ENCODE measurements at places on chromosomes 13 and 19.

GRCh38 chr13:43368003-43368402 is 344.6 kb downstream of the DNAJC15 start:
- DNase-seq = peak; percentile 36

DNA sequence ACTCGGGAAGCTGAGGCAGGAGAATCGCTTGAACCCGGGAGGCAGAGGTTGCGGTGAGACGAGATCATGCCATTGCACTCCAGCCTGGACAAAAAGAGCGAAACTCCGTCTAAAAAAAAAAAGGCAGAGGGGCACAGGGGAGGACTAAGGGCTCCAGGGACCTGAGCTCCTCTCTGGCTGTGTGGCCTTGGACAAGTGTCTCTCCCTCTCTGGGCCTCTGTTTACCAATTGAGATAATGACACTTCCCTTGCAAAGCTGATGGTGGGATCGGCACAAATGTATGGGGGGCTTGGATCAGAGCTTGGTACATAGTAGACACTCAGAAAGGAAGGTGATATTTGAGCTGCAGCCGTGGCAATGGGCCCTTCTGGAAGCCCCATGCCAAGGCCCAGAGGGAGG is 11.4 kb upstream of the SPACA4 start:
- DNase-seq = no peak

- no peak for DNase-seq
These were observed 442.6 kb upstream of the ZNF507 start for GRCh38 chr19:31902821-31903220.

- no peak for DNase-seq
These were observed 10.7 kb downstream of the EPSTI1 start for GRCh38 chr13:42981317-42981716.

- DNase-seq = peak; percentile 92
These were observed 5.0 kb downstream of the RNF113B start for GRCh38 chr13:98171900-98172589.

GRCh38 chr19:45767410-45767880 is 1.6 kb downstream of the SIX5 start:
- peak; percentile 92 for DNase-seq

- no peak for DNase-seq
These were observed 165.4 kb downstream of the SUCLA2 start for GRCh38 chr13:47835470-47836228.

- no peak for DNase-seq
These were observed 22.6 kb downstream of the SUGP1 start for GRCh38 chr19:19297759-19298158.

- no peak for DNase-seq
These were observed 87.3 kb upstream of the ABCC4 start for GRCh38 chr13:95388420-95389079.

DNA sequence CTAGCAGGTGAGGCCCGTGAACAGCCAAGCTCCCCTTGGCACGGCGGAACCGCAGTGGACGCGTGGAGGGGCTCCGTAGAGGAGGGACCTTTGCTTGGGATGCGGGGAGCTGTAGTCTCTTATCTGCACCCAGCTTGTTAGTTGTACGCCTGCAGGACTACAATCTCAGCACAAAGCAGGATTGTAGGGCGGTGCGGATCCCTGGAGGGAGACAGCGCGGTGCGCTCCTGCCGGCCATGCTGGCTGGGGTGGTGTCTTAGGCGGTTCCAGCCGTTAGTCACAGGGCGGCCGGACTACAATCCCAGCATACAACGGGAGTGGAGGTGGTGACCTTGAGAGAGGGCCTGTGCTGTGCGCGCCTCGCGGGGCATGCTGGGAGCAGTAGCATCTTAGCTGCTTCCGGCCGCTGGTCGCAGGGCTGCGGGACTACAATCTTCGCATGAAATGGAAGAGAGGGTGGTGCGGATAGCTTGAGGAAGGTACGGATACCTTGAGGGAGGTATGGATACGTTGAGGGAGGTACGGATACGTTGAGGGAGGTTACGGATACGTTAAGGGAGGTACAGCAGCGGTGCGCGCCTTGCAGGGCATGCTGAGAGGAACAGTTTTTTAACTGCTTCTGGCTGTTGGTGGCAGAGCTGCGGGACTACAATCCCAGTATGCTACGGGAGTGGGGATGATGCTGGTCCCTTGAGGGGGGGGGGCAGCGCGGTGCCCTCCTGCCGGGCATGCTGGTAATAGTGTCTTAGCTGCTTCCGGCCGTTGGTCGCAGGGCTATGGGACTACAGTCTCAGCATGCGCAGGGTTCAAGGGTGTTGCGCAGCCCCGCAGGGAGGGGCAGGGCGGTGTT is 1419.1 kb downstream of the UQCRFS1 start:
- peak; percentile 98 for DNase-seq

DNA sequence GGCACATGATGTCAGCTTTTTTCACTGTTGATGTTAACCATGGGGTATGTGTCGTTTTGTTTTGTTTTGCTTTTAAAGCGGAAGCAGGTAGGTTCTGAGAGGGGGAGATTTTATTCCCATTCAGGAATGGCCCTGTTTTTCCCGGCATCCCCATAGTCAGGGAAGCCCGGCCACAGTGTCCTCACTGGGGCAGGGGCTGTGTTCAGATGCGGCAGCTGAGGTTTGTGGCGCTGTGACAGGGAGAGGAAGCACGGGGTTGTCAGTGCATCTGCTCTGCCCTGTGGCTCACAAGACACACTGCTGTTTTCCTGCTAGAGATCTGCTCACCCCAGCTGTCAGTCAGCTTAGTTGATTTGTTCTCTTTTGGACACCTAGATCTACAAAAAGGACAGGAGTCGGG is 27.6 kb downstream of the ANKRD27 start:
- DNase-seq = no peak

DNA sequence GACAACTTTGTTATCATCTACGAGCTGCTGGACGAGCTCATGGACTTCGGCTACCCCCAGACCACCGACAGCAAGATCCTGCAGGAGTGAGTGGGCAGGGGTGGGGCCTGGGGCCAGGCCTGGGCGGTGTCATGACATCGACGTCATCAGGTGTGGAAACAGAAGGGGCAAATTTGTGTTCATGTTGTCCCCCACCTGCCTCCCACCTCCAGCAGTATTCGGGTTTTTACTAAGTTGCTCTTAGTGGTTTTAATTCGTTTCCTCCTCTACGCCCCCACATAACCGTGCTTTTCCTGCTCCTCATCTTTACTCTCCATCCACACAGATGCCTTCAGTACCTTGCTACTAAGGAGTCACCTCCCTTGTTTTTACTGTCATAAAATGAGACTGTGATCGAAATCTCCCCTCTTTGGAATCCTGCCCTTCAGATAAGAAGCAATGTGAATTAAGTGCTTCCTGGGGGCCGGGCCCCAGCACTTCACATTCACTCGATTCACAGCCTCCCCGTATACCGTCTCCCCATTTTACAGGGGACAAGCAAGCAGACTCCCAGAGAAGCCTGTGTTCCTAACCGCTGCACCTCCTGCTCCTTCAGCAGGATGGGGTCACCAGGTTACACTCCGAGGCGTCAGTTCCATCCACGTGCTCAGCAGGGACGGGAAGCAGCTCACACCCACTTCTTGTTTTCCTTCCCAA is 10.5 kb downstream of the AP1M1 start:
- no peak for DNase-seq

DNA sequence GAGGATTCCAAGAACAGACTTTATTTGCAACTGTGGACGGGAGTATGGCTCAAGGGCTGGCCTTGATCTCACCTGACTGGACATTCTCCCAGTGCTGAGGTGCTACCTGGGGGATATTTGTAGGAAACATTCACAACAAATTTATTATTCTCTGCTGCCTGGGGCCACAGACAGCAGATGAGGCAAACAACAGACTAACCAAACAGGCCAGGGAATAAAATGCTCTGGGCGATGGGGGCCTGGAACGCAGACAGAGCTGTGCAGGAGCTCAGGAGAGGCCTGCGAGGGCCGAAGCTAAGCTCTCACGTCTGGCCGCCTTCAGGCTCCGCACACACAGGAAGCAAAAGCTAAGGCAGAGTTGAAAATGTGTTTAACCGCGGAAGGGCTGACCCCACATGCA is 7.8 kb downstream of the PLPP2 start:
- no peak for DNase-seq

DNA sequence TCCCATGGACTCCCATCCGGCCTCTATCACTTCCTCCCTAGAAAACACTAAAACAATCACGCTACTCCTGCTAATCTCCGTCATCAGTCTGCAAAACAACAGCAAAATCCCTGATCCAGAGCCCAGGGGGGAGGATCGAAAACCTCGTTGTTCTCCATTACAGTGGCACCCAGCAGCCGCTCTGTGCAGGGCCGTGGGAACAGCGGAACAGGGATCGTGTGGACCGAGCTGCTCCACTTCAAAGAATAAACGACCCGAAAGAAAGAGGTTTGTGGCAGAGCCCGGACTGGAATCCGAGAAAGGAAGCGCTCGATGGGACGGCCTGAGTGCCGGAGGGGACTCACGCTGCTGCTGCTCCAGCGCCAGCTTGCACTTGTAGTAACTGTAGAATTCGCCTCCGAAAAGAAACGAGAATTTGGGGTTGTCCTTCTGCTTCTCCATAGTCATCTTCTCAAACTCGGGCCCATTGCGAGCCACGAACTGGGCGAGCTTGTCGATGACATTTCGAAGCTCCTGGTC is 652 bp downstream of the CHERP start:
- DNase-seq = no peak

DNA sequence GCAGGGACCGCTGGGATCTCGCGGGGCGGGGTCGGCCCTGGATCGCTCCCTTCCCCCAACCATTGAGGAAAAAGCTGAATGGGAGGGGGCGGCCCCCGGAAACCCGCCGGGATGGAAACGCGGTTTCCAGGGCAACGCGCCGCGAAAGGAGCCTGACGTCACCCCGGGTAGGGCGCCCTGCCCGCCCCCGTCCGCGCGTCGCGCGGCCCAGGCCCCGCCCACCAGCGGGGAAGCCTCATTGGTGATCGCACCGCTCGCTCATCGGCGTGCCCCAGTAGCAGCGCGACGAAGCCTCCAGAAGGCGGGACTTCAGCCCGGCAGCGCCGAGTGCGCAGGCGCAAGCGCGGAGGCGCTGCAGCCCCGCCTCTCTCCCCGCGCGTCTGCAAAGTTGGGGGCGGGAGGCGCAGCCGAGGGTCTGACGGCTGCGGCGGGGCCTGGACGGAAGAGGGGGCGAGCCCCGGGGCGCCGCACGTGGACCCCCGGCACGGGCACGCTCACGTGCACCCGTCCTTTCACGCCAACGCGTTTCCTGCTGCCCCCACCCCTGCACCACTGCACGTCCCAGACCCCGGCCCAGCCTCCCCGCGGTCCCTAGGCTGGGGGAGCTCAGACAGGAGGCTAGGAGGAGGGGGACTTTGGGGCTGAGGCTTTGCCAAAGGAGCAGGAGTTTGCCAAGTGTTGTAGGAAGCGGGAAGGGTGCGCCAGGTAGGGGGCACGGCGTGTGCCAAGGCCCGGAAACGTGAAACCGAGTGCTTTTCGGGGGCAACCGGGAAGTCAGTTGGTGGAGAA is 8.2 kb upstream of the CIRBP start:
- peak; percentile 90 for DNase-seq

GRCh38 chr19:33819506-33819879 is 22.8 kb downstream of the KCTD15 start:
- no peak for DNase-seq

- DNase-seq = no peak
These were observed 2.6 kb downstream of the KCNJ14 start for GRCh38 chr19:48458016-48458415.

DNA sequence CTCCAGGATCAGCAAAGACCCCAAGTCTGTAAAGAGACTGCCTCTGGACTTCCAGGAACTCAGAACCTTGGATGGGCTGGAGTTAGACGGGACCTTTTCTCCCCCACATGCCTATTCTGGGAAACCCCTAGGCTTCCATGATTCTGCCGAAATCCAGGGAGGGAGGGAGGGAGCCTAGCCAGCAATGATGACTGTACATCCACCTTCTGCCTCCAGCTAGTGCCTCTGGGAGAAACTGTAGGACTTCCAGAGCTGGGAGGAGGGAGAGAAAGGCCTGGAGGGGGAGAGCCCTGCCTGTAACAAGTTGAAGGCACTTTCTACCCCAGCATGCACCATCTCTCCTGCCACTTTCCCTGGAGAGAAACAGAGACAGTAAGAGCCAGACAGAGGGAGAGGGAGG is 6.0 kb upstream of the HAS1 start:
- no peak for DNase-seq

DNA sequence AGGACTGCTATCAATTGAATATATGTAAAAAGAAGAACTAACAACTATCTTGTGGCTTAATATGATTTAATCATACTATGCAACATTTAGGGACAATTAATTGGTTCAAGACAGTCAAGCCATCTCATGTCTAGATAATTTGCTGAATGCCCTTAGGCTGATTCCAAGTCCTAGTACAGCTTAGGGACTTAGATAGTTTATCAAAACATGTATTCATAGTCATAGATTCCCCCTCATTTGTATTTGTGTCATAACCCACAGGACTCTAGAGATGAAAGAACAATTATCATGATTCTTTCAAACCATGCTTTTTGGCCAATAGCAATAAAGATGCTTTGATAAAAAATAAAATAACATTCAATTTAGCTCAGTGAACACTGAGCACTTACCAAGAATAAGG is 607.6 kb downstream of the SLITRK1 start:
- DNase-seq = no peak

DNA sequence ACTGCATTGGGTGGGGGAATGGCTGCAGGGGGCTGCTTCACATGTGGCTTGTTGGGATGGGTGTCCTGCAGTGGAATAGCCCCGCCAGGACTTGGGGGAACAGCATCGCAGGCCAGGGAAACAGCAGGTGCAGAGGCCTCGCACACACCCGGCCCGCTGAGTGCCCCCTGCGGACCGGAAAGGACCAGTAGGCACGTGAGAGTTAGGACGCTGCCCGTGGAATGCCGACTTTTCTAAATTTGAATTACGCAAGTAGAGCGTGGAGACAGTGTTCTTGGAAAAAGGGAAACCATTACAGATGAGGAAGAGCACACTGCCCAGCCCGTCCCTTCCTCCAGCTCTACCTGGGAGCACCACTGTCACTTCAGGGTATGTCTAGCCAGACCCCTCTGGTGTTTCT is 11.5 kb downstream of the DNM2 start:
- no peak for DNase-seq

DNA sequence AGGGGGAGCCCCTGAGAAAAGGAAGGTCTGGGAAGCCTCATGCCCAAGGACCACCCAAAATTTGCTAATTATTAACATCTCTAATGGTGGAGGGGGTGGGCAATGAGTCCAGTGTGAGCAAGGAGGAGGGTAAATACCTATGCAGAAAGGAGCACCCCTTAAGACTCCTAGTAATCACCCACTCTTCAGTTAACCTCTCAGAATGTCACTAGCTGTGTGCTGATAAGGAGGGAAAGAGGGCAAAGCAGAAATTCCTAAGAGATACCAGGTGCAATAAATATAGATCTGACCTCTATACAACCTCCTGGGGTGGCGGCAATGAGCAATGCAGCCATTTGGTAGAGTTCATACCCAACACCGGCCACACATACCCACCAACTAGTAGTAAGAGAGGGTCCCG is 12.7 kb upstream of the DPY19L3 start:
- DNase-seq = no peak

Measured in MG63 (cell line).